ENCODE measurements at places on chromosomes 1 and 21.
A peak's percentile ranks its signal among the peaks of the same experiment; 100 is the strongest.

GRCh38 chr1:74471470-74471869, 40.9 kb downstream of the LRRC53 start:
- DNase-seq = no peak

DNA sequence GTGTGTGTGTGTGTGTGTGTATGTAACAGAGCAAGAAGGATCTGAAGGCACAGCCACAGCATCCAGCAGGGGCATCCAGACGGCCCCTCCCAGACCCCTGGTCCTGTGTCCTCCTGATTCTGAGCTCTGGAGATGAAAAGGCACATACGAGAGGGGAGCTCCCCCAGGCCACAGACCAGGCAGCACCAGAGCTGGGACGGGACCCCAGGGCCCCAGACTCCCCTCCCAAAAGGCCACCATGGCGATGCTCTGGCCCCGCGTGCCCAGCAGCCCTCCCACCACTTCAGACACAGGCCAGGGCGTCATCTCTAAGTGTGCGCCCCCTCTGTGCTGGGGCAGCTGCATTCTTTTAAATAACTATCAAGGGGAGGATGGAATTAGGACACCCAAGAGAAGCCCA, 245.8 kb downstream of the MATN1 start:
- DNase-seq = no peak

- DNase-seq = no peak
These were observed 2.6 kb upstream of the GLUL start for GRCh38 chr1:182394055-182394775.

DNA sequence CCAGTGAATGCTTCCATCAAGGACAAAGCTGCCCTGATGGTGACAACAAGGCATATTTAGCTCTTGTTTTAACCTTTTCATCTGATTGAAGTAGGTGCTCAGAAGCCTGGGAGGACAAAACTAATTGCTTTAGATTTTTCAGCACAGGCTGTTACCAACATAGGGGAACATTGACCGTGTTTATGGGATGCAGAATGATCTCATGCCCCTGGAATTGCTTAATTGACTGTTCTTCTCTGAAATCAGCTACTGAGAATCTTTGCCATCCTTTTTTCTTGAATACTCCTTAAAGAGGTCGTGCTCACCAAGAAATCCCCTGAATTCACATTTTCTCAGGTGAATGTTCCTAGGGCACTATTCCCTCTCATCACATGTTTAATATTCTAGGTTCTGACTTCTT, 95.9 kb upstream of the CCDC190 start:
- no peak for DNase-seq

DNA sequence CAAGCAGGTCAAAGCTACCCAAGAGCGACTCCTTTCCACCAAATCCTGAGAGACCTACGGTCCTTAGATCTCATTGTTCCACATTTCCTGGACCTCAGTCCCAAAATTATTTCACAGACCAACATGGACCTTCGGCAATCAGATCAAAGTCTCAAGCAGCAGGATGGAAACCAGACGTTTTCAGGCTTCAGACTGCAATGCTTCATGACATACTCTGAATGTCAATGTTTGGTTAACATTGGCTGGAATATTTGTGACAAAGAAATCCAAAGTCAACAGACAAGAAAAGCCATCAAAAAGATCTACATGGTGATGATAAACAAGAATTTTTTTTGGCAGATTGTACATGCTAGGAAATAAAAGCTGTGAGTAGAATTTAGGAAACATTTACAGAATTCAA, 1057.3 kb downstream of the ADGRL2 start:
- DNase-seq = no peak

DNA sequence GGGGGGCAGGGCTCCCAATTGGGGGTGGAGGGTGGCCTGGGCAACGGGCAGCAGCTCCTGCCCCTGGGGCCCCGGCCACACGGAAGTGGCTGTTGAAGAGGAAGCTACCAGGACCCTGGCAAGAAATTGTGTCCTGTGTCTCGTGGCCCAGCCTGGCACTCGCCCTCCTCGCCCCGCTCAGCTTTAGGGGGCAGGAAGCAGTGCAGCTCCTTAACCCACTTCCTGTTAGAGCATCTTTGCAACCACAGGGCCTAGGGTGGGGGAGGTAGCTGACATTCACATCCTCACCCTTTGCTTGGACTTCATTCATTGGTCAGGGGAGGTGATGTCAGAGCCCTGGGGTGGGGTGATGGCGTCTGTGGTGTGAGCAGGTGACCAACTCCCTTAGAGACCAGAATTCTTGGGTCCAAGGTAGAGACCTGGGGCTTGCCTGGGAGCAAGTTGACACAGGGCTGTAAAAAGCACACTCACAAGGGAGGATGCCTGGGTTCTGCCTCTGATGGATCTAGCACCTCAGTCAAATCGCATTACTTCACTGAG, at the start of gene ARHGAP30:
TSS of gene ARHGAP30 (minus strand) at position 161 of the 540 bp plus-strand sequence. CDS start 267 bp downstream, outside the sequence.
- DNase-seq = no peak

DNA sequence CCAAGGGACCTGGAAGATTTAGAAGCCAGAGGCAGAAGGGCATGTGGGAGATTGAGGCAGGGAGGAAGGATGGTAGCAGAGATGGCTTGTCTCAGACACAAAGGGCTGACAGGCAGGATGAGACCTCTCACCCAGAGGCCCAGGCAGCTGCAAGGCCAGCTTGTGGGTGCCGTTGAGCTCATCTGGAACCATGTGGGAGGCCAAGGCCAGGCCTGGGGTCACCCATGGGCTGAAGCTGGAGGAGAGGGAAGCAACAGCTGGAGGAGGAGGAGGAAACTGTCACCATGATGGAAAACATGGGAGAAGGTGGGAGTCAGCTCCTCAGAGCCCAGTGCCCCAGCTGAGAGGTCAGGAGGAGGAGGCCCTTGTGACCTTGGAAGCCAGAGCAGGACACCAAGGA, 6.4 kb downstream of the CRABP2 start:
- no peak for DNase-seq

DNA sequence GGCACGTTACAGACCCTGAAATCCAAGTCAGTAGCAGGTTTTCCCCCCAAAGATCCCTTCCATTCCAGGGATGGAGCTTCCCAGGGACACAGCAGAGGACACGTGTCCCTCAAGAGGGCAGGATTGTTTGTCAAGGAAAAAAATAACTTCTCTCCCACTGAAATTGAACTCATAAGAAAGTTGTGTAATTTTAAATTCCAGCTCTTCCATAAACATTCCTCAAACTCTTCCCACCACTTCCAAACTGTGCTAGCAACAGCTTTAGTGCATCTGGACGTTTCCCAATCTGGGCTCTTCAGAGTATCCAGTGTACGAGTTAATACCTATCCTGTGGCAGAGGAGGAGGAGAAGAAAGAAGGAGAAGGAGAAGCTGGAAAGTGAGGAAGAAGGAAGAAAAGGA, 79.6 kb downstream of the PSMG1 start:
- peak; percentile 35 for DNase-seq

DNA sequence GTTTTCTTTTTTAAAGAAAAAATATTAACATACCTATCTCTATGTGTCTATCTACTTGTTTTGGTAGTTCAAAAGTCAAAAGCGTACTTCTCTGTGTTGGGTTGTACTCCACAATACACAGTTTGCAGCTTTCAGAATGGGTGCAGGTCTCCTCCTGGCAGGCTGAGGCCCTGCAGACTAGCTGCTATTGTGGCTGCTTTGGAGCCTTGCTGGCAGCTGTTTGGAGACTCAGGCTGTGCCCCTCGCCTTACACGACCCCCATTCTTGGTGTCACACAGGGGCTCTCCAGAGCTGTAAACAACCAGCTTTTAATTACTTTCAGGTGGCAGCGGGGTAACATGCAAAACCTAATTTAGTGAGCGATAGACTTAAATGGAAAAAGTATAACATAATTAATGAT, 160.4 kb downstream of the DSCAM start:
- no peak for DNase-seq

GRCh38 chr1:155261493-155261851, 688 bp downstream of the SCAMP3 start:
- DNase-seq = no peak

DNA sequence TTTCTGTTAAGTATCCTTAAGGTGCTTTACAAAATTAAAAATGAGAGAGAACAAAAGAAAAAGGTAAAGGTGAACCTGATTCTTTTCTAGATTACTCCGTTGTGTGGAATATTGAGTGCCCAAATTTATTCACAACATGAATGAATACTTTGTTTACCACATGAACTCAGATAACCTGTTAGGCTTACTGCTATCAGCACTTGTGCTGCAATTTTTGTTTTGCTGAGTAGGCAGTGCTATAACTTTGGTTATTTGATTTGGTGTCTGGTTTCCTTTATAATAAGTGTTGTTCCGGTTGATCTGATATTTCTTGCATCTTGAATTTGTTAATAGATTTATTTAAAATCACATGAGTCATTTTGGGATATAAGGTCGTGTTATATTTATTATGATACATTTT, 195.9 kb downstream of the NEGR1 start:
- no peak for DNase-seq

DNA sequence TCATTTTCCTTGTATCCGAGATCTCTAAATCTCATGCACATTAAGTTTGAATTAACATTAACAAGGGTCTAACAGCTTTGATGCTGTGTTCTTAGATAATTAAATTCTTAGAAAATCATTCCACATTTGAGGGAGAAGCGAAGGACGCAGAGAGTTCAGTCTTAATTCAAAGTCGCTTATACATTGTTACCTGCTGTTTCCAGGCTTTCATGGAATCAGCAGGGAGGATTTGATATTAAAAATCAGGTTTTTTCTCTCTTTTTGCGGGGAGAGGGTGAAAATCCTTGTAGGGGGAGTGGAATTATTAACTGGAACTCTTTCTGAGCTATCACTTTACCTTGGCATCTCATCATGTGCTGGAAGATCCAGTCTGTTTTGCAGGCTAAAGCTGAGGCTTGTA, 27.7 kb upstream of the DAB1 start:
- DNase-seq = no peak

GRCh38 chr1:6513320-6513801, 21.9 kb upstream of the PLEKHG5 start:
- DNase-seq = no peak

DNA sequence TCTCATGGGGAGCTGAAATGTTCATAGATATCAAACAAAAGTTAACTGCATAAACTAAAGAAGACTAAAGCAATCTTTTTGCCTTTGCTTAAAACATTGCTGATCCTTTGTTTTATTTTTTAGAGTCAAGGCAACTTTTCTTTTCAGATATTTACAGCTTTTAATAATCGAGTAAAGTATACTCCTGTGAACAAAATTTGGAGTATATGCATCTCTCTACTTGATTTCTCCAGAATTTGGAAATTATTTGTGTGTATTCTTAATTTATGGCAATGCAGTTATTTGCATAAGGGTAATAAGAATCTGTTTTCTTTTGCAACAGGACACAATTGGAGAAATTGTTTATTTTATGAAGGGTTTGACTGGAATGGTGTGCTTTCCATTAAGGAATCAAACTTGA, 4.2 kb upstream of the AQP10 start:
- no peak for DNase-seq

GRCh38 chr1:186768906-186769305, 59.8 kb upstream of the PLA2G4A start:
- DNase-seq = no peak

DNA sequence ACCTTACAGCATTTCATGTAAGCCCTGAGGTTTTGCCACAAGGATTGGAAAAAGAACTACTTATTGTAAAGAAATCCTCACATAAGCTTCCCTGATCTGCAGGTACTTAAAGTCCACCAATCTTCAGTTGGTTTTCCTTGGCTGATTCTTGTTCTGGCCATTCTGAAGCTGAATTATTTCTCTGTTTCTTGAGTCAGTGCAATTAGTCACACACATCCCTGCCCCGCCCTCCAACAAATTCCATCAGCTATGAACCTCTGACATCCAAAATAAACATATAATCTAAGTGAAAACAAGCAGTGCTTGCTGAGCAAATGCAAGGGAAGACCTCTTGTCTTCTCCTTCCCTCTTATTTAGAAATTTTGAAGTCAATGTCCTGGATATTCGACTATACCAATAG, 8.2 kb upstream of the FNDC7 start:
- no peak for DNase-seq

DNA sequence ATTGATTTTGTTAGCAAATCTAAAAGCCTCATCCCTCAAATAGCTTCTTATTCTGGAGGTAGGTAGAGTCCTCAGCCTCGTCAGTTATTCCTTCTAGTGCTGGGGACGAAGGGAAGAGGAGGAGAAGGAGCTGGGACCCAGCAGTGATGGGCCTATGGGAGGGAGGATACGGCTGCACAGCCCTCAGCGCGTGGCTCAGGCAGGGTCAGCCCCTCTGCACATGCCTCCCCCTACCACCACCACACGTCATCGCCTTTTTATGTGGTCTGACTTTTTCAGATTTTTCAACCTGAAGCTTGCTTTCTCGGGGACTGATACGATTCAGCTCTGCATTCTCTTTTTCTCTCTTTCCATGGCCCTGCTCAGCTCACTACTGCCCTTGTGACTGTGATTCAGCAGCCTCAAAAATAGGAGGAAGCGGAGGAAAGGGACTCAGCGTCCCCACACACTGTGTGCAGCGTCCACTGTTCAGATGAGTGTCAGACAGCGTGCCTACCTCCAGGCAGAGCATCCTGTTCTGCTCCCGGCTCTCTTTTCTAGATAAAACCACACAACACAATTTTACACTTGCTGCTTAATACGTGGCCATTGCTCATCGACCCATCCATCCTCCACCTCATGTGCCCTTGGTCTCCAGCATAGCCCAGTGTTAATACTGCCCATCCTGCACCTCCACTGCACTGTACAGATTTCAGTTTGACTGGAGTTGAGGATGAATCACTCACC, 827 bp downstream of the OR2B11 start:
- DNase-seq = no peak

GRCh38 chr1:242586360-242586680, 61.8 kb upstream of the PLD5 start:
- DNase-seq = no peak

All from suprapubic skin (tissue), 4 donors.